ENCODE measurements at places on chromosomes 5 and 9. TPM values are rescaled to one million over a fixed set of nuclear protein-coding genes. Genes with fewer than 3 reads are reported as not detected.

DNA sequence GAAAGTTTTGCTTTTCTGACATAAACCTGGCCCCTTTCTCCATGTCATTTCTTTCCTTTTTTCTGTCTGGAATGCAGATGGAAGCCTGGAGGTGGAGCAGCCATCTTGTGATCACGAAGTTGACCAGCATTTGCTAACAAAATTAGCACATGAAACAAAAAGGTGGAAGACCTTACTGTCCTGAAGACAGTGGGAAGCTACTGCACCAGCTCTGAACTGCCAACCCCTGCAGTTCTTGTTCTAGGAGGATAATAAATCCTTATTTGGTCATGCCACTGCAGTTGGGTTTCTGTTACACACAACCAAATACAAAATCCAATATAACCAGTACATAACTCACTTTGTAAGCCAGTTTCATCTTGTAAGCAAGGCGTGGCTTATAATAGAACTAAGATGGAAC, 249.4 kb upstream of the TBCA start:
- DNase-seq: no peak

- peak; percentile 76 for DNase-seq
Observed at GRCh38 chr9:37035648-37036370, 1.7 kb upstream of the PAX5 start.

DNA sequence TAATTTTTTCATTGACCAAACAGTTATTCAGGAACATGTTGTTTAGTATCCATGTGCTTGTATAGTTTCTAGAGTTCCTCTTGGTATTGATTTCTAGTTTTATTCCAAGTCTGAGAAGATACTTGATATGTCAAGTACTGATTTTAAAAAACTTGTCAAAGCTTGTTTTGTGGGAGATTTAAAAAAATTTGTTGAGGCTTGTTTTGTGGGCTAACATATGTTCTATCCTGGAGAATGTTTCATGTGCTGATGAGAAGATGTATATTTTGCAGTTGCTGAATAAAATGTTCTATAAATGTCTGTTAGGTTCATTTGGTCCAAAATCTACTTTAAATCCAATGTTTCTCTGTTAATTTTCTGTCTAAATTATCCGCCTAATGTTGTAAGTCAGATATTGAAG, 1065.1 kb upstream of the WWC1 start:
- no peak for DNase-seq

DNA sequence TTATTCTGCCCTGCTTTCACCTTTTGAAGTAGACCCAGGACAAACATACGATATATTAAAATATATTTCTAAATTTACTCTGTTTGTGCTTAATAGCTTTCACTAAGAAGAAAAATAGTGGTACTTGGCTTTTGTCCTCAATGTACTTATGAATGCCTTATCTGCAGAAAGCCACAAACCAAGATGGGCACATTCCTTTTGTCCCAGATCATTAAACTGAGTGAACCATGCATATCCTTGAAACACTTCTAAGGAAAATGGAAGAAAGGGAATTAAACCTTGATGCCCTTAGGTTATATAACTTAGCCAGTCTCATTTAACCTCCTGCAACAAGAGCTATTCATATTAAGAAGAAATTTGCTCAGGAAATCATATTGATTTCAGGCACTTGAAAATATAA, 553.8 kb upstream of the CDH9 start:
- DNase-seq: no peak

- DNase-seq: no peak
Observed at GRCh38 chr5:10935536-10935935, 174.5 kb upstream of the DAP start.

GRCh38 chr5:40406741-40407211, 272.9 kb upstream of the PTGER4 start:
- DNase-seq: no peak

PTPRD gene
- total RNA-seq: 118 TPM

DNA sequence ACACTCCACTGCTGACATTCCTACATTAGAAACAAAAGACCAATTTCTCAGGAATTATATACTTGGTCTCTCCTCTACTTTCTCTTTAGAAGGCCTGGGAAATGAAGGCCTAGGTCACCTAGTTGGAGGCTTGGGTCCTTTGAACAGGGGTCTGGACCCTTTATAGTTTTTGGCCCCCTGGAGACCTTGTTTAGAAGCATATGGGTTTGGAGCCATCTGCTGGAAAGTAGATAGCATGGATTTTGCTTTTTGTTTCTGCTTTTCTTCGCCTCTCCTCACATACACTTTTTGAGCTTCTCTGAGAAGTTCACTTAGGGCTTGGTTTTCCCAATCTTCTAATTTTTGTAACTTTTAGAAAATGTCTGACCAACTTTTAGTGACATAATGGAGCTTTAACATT, 67.1 kb upstream of the CDK20 start:
- peak; percentile 57 for DNase-seq
